ENCODE measurements at places on chromosomes 2 and 18.

DNA sequence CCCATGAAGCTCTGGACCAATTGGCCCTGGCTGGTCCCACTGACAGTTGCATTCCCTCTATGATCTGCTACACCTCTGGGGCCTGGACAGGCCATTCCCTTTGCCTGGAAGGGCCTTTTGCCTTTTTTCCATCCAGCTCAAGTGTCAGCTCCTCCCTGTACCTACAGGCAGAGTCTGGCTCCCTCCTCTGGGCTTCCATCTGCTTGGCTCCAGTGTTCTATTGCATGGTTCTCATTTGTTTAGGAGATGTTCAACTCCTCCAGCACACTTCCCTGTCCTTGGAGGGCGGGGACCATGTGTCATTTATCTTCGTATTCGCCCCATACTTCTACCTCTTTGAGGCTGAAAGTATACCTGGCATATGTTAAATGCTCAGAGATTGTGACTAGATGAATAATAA lies 61.1 kb downstream of the PRKCE start:
- DNase-seq, result no peak

DNA sequence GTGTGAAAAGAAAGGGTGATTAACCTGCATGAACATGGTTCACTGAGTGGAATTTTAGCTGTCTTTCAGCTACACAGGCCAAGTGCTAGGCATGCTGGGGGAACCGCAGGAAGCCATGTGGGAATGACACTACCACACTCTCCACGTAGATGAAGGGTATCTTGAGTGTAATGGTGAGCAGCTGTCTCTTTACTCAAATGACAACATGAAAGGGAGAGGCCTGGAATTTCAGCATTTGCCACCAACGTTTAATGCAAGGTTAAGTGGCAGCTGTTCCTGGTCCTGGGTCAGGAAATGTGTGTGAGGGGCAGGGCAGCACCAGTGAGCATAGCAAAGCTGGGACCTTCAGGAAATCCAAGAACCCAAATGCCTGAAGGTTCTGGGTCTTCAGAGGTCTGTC lies 588.4 kb downstream of the SLC4A3 start:
- no peak for DNase-seq

DNA sequence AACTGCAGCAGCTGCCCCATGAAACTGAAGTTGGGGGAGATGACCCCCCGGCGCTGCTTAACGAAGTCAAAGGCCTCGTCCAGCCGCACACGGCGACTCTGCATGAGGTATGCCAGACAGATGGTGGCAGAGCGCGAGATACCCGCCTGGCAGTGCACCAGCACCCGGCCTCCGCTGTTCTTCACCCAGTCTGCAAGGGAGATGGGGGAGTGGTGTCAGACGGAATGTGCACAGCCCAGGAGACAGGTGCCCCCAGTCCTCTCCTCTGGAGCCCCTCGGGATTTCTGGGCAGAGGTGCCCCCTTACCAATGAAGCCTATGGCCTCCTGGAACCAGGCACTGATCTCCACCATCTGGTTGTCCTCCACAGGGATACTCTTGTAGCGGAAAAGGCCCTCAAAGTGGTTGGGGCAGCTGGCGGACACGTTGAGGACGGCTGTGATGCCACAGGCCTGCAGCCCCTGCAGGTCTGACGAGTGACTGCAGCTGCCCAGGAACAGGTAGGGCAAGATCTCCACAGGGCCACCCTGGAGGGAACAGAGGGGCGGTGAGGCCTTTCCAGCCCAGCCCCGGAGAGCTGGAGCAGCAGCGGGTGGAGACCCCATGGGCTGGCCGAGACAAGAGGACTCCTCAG lies 1.3 kb downstream of the DUSP2 start:
- DNase-seq, result no peak

- DNase-seq, result no peak
Measured at GRCh38 chr2:220226546-220226945, 599.1 kb downstream of the SLC4A3 start.

GRCh38 chr18:74876630-74877243 lies 279.1 kb downstream of the ZNF407 start:
- DNase-seq, result no peak

DNA sequence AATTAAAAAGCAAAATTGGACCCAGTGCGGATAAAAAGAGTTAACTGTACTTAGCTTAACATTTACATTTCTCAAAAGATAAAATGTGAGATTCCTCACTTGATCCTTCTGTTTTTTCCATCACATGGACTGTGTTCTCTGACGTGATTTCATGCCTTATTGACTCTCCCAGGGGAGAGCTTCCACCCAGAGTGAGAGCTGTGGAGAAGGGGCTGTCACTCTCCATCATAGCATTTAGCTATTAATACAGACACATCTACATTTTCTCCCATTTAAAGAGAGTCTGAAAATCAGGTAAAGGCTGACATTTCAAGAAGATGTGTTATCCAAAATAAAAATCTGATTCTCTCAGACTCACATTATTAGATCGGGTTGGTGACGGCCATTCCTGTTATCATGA lies 493.8 kb downstream of the FBXO15 start:
- DNase-seq, result no peak

GRCh38 chr2:213991453-213992108 lies 419.3 kb upstream of the VWC2L start:
- no peak for DNase-seq

GRCh38 chr2:149552226-149552625 lies 35.3 kb downstream of the MMADHC start:
- DNase-seq, result no peak

DNA sequence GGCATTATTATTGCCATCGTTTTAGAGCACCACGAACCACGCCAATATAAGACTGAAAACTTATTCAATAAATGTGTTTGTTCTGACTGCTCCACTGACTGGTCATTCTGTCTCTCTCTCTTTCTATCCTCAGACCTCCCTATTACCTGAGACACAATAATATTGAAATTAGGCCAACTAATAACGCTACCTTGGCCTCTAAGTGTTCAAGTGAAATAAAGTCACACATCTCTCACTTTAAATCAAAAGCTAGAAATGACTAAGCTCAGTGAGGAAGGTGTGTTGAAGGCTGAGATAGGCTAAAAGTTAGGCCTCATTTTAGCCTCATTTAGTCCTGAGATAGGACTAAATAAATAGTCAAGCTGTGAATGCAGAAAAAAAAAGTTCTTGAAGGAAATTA lies 38.8 kb downstream of the G6PC2 start:
- no peak for DNase-seq

DNA sequence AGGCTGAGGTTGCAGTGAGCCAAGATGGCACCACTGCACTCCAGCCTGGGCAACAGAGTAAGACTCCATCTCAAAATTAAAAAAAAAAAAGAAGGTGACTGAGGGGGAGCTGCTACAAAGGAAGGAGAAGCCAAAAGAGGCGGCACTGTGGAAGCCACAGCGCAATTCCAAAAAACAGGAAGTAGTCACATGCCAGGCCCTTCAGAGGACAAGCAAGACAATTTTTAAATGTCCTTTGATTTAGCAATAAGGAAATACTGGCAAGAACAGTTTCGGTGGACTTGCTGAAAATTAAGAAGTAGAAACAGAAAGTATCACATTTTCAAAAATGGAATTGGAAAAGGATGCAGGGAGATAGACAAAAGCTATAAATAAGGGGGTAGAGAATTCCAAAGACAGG lies 122.8 kb downstream of the OSBPL1A start:
- no peak for DNase-seq

- no peak for DNase-seq
Measured at GRCh38 chr2:241767464-241768250, 9.0 kb upstream of the GAL3ST2 start.

- DNase-seq, result peak; percentile 71
Measured at GRCh38 chr2:229273723-229274338, 2.7 kb upstream of the PID1 start.

DNA sequence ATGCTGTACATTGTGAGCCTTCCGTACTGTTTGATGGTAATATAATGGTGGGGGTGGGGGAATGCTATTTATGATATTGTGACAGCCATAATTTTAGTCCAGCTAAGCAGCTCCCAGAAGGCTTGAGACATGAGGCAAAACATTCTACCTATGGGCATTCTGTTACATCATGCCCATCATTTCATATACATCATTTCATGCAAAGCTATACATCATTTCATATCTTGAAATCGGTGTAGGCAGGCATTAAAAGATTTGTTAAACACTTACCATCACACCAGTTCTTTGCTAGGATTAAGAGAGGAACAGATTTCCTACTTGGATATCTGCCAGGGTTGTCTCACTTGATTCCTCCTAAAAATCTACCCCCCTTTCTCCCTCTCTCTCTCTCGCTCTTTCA lies 84.5 kb downstream of the COL5A2 start:
- no peak for DNase-seq

DNA sequence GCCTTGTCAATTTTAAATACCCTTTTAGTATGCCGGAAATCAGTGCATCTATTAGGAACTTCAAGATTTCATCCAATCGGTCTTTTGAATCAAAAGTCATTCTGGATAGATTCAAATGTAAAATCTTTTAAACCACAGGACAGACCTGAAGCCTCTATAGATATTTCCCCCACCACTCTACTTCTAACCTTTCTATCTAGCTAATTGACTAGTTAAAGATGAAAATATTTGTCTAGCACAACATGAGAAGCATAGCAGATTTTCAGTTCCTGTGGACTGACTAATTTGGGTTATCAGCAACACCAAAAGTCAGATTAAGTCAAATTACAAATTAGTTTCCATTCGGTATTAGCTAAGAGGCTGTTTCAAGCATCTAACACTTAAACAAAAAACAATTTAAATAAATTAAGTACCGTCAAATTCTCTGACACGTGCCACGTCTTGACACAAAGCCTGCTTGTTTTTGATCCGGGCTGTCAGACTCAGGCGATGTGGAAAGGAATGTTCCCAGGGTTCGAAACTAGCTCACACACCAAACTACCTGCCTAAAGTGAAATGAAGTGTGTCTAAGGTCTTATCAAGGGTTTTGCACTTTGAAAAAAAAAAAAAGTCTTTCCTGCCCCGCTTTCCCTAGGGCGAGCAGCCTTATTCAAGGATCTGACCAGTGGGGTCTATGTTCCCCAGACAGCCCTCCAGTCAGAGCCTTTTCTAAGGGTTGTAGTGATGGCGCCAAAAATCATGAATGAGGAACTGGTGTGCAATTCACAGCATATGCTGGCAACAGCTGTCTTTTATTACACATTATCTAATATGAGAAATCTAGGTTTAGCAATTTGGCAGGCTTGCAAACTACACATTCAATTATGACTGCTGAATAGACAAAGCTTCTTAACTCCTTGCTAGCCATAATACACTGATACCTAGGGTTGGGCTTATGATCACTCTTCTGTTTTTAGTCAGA lies 4.7 kb downstream of the CYTIP start:
- no peak for DNase-seq

- DNase-seq, result no peak
Measured at GRCh38 chr2:13611939-13612338, 895.2 kb downstream of the TRIB2 start.

GRCh38 chr2:239803102-239803765 lies 221.9 kb downstream of the NDUFA10 start:
- DNase-seq, result no peak

DNA sequence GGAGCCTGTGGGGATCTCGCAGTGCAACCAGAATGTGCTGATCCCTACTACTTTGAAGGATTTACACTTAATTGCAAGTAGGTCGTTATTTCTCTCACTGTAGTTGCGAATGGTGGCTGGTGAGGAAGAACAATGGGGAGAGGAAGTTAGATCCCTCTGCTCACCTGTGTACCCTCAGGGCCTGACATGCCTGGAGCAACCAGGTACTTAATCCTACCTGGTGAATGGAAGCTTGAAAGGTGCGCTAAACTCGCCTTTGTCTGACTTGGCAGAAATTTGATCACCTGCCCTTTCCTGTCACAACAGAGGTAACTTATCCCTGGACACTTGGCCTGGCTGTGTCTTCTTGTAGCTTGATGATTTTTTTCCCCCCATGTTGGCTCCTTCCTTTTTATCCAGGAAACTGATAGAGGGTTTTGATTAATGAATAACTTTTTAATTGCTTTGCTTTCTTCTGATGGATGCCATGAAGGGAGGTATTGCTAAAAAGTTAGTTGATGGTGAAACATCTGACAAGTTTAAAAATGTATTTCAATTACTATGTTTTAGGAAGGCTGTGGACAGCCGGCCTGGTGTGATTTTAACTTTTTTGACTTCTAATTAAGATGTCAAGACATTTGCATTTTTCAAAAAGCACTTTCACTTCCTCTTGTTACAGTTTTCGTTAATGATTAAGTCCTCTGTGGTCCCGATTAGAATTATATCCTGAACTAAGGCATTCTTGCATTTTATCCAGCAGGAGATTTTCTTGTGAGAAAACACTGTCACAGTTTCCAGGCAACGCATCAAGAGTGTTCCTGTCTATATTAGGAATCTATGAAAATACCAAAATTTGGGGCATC lies 9.2 kb downstream of the SGPP2 start:
- no peak for DNase-seq

GRCh38 chr2:218259099-218259961 lies 1.5 kb upstream of the GPBAR1 start:
- DNase-seq, result no peak

DNA sequence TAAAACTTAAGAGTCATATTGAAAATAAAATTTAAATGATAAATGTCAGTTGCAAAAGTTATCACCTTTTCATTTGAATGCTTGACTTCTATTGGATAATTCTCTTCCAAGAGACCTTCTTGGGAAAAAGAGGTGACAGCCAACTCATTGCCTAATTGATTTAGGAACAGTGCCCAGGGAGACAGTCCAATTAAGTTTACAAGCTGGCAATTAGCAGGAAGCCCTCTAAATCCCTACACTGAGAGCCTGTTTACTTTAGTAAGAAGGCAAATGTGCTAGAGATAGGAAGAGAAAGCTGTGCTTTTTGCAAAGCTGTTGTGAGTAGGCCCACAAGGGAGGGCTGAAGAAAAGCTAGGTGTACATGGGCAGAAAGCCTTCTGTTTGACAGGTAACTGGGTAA lies 189.1 kb downstream of the WDPCP start:
- DNase-seq, result no peak

GRCh38 chr2:43097644-43098408 lies 128.6 kb downstream of the ZFP36L2 start:
- DNase-seq, result no peak

- DNase-seq, result no peak
Measured at GRCh38 chr2:4838626-4839025, 853.6 kb upstream of the SOX11 start.

DNA sequence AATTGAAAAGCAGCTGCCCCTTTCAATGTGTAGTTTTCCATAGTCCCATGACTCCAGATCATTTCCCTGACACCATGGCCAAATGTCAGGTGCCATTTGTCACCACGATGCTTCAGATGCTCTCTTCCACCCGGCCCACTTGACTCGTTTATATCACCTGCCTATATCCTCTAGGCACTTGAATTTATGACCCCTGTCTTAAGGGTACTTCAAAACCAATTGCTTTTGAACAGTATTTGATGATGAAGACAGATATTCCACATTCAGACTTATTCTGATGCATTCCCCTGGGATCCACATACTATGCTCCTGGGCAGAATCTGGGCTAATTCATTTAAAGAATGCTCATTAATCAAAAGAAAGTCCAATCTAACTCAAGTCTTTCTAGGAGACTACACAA lies 16.9 kb upstream of the RHBDD1 start:
- DNase-seq, result no peak
